Fibroblast of upper back skin (primary cell): ENCODE measurements at places on chromosomes 3 and 15.
A peak's percentile ranks its signal among the peaks of the same experiment; 100 is the strongest.

DNA sequence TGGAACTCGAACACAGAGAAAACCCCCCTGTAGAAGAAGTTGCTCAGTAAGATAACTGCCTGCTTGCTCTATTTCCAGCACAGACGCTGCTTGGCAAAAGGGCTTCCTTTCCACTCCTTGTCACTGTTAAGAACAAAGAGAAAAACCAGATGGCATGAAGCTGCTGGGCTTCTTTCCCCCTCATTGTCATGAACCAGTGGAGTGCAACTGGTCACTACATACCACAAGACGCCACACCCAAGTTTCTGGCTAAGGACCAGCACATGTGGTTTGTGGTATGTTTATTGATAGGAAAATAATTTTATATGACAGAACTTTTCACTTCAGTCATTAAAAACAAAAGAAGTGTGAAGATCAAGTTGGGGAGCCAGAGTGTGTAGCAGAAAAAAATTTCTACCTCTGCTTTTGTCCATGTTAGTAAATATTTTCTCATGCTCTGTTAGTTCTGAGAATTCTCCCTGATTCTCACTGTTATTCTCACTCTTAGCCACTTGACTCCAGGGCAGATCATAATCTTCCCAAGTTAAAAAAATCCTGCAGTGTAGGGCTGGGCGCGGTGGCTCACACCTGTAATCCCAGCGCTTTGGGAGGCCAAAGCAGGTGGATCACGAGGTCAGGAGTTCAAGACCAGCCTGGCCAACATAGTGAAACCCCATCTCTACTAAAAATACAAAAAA is 37.9 kb downstream of the CLK3 start:
- DNase-seq: peak; percentile 74

- DNase-seq: no peak
Observed at GRCh38 chr15:85963262-85963760, 116.4 kb upstream of the AGBL1 start.

DNA sequence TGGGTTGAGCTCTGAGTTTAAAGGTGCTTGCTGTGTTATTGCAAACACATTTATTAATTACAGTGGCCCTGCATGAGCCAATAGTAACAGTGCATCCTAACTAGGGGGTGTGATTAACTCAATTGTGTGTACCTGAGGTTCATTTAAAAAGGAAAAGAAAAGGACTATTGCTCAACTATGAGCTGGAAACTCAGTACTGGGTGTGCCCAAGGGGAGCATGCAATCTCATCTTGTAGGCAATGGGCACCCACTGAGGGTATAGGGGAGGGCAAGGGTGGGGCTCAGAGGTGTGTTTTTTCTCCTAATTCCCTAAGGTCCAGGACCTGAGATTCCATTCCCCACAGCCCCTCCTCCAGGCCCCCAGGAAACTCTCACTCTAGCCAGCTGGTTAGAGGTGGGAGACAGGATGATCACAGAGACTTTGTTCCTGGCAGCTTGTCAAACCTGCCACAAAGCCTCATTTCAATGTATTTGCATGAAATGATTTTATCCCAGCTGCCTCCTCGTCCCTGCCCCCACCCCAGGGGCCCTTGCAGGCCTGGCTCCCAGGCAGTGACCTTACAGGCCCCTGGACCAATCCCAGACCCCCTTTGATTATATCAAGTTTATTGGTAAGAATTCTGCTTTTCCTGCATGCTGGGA is 220.7 kb downstream of the TBC1D2B start:
- DNase-seq: no peak

GRCh38 chr15:37574985-37575384 is 359.5 kb upstream of the TMCO5A start:
- DNase-seq: peak; percentile 44

DNA sequence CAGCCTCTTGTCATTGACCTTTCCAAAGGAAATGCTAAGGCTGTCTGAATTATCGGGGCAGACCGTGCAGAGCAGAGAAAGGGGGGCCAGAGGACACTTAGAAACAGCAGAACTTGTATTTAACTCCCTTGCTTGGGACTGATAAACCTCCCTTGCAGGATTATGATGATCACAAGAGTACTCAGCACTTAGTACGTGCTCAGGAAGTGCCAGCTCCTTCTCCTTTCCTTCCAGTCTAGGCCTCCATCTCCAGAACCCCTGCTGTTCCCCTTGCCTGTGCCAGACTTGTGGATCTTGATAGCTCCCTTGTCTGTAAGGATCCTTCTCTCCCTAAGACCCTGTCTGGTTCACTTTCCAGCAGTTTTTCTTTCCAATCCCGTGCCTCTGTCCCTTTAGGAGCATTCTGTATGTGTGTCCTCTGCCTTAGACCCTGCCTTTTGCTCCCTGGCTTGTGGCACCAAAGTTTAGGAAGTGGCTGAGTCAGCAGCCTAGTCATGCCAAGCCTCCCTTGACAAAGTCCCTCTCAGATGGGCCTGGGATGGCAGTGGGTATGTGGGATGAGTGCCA is 747 bp downstream of the SORD start:
- DNase-seq: peak; percentile 18

GRCh38 chr3:195151866-195152541 is 119.0 kb downstream of the XXYLT1 start:
- DNase-seq: peak; percentile 69

GRCh38 chr3:119534296-119534695 is 25.1 kb downstream of the CD80 start:
- no peak for DNase-seq

DNA sequence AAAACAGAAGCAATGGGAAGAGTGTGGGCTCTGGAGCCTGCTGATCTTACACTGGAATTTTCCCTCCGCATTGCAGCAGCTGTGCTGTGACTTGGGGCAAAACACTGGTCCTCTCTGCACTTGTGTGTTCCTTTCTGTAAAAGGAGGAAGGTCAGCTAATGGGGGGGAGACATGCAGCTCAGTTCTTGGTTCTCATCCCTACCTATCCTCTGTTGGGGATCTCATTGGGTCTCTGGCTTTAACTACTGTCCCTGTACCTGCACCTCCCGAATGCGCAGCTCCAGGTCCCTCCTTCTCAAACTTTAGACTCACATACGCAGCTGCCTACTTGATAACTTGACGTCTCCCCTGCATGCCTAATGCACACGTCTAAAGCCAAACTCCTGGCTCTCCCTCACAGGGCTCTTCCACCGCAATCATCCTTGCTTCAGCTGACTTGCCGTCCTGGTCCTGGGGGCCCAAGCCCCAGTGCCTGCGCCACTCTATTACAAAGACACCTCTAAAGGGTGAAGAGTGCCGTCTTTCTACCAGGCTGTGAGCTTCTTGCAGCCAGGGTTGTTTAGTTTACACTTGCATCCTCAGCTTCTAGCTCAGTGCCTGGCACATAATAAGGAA is 5.9 kb upstream of the TMEM44 start:
- DNase-seq: no peak

DNA sequence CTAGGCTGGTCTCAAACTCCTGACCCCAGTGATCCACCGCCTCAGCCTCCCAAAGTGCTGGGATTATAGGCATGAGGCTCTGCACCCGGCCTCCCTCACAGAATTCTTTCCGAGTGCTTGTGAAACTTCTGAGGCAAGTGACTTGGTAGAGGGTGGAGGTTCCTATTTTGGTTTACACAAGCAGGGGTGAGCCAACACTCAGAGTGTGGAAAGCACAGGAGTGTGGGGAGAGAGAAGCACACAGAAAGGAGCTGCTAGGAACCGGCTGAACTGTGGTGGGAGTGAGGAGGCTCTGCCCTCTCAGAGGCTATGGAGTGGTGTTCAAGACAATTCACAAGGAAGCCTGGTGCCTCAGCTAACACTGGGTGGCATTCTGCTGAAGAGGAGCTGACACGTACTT is 7.7 kb downstream of the CAPN3 start:
- no peak for DNase-seq

DNA sequence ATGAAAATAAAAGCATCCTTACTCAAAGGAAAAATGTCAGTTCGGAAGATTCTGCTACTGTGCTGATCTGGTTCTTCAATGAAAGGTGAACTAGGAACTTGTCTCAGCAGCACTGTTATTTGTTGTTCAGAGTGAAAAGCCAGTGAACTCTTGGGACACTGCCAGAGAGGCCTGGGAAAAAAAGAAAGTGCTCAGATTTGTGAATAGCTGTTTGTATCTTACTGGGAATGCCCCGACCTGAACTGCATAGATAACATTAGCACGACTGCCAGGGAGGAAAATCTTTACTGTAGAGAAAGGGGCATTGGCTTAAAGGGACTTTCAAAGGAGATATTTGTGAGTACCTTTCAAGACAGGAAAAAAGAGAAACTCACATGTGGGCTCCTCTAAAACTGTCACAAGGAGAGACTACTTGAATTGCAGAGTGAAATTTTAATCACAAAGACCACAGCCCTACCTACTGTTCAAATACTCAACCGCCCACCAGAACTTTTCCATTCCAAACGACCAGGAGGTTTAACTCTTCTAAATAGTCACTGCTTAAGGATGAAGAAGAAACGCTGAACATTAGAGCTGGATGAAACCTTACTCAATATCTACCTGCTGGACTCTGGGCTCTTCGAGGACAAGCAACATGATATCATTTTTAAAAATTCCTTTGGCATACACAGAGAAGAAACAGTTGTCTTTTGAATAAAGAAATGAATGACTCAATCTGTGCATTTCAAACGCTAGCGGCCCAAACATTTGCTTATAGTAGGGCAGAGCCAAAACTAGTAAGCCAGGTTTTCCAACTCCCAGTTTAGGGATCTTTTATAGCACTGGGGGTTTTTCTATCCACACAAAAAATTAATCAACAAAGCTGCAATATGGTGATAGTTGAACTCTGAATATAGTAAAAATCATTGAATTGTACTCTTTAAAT is 13.4 kb downstream of the TAMM41 start:
- DNase-seq: no peak

GRCh38 chr3:122415104-122415744 is 638 bp downstream of the WDR5B start:
- peak; percentile 21 for DNase-seq

DNA sequence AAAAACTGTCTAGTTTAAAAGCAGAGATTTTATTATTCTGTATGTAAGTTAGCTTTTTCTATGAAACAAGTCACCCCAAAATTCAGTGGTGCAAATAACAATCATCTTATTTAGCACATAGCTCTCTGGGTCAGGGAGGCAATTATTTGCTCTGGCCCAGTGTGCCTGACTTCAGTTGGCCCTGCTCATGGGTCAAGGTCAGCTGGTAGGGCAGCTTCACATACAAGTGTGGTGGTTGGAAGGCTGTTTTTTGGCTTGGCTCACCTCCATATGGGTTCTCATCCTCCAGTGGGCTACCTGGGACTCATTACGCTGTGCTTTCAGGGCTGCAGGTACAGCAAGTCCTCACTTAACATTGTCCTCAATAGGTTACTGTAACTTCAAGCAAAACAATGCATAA is 228.6 kb downstream of the NR2F2 start:
- no peak for DNase-seq

DNA sequence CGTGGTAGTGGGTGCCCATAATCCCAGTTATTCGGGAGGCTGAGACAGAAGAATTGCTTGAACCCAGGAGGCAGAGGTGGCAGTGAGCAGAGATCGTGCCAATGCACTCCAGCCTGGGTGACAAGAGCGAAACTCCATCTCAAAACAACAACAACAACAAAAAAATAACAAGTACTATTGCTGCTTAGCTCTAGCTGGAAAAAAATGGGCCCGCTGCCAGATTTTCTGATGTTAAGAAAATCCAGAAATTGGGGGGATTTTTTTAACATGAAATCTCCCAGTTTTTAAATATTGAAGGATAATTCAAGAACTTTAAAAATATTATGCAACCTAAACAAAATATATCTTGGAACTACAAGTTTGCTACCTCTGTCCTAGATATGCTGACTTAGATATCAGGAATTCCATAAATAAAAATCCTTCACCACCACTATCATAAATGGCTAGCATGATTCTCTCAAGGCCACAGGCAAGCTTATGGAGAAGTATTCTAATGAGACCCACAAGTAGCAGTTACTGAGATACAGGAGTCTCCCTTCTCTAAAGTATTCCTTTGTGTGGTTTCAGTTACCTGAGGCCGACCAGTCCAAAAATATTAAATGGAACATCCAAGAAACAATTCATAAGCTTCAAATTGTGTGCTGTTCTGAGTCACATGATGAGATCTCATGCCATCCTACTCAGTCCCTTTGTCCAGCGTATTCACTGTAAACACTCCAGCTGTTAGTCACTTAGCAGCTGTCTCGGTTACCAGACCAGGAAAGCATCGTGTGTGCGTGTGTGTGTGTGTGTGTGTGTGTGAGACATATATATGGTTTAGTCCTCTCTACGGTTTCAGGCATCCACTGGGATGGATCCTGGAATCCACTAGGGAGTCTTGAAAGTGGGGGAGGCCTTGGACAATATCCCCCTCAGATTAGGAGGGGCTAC is 277.2 kb downstream of the TBL1XR1 start:
- DNase-seq: peak; percentile 64

- no peak for DNase-seq
Observed at GRCh38 chr3:55521064-55521737, 34.1 kb upstream of the WNT5A start.

- peak; percentile 24 for DNase-seq
Observed at GRCh38 chr3:127065561-127066290, 82.8 kb downstream of the PLXNA1 start.

- peak; percentile 79 for DNase-seq
Observed at GRCh38 chr3:174270841-174271240, 588.3 kb upstream of the NAALADL2 start.

DNA sequence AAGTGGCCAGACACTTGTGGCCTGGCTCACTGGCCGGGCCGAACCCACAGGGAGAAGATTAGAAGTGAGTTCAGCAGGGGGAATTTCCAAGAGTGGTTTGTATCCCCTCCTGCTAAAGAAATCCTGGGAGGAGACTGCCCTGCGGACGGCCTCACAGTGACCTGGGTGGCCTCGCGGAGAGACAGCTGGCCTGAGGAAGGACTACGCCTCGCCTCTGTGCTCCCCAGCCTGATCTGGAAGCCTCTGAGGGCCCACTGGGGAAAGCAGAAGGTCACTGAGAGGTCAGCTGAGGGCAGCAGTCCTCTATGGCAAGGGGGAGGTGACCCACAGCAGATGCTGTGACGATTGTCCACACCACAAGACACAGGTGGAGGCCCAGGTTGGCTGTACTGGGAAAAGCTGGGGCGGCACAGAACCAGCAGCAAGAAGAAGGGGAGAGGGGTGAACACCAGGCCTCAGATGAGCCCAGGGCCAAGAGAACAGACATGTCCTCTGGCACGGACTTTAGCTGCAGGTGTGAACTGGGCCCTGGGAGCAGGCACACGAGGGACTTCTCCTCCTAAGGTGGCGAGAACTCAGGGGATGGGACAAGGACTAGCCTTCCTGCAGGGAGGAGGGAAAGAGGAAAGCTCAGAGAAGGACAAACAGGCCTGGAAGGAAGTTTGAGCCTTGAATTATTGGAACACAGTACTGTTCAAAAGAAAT is 37.2 kb upstream of the DLG1 start:
- no peak for DNase-seq

GRCh38 chr3:56787784-56788256 is 13.9 kb downstream of the ARHGEF3 start:
- DNase-seq: no peak

DNA sequence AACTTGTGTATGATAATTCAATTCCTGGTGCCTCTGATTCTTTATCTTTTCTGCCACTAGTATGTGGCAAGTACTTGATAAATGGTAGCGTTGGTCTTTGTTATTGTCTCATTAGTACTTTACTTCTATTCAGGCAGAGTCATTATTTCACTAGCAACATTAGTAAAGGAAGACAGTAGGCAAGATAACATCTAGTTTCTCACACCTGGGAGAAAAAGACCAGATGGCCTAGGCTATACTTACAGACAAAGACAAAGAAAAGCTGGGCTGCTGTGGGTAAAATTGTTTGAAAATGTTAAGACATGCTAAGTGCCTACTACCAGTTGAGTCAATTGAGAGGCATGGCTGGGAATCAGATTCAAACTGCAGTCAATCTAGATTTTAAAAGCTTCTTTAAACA is 198.7 kb upstream of the CMC1 start:
- DNase-seq: no peak

- no peak for DNase-seq
Observed at GRCh38 chr3:14377838-14378169, 24.6 kb upstream of the SLC6A6 start.
